ENCODE measurements at places on chromosomes 3 and 15.

DNA sequence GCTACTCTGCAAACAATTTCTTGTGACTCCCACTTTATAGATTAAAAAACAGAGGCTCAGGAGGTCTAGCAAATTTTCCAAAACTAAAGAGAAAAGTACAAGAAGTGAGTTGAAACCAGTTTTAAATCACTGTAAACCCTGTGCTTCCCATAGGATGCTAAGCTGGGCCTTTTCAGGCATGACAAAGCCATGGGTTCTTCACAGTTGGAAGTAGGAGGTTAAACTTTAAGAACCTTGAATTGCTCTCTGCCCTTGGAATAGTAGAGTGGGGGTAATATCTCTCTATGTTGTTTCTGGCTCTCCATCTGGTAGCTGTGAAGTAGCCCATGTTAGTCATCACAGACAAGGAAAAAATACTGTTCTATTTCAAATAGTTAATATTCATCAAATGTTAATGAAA, 193.6 kb upstream of the SATB1 start:
- DNase-seq = no peak

DNA sequence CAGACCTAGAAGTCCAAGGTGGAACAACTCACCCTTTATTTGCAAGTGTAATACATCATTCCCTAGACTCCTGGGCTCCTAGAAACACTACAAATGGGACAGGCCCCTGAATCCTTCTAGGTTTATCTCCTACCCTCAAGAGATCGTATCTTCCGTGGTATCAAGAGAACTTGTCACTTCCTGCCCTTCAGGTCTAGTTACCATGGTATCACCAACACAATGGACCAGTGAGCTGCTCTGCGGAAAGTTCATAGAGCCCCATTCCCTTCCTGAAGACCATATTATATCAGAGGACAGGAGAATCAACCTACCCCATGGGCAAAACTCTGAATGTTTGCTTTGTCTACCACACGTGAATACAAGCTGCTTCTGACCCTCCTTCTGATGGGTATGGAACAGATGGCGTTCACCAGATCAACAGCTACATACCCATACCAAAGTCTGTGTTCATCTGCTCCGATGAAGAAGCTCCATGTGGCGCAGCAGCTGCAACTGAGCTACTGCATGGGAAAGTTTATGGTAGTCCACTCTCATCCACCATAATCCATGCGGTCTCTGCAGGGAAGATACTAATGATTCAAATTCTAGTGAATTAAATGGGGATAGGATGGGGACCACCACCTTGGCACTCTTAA, 84.6 kb upstream of the KLF13 start:
- DNase-seq = no peak

DNA sequence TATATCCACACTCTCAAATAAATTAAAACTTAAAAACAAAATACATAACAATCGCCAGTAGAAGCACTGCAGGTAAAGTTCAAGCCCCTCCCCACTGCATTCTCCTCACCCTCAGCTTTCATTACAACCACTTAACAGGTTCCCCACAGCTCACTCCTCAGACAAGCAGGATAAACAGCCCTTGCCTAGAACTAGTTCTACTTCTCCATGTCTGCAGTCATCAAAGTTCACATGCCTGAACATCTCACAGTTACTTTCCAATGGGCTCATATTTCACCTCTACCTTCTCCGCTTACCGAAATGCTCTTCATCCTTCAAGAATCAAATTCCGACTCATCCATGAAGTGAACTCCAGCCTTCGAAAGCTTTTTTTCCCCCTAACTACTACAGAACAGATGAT, 4.1 kb downstream of the YEATS2 start:
- no peak for DNase-seq

DNA sequence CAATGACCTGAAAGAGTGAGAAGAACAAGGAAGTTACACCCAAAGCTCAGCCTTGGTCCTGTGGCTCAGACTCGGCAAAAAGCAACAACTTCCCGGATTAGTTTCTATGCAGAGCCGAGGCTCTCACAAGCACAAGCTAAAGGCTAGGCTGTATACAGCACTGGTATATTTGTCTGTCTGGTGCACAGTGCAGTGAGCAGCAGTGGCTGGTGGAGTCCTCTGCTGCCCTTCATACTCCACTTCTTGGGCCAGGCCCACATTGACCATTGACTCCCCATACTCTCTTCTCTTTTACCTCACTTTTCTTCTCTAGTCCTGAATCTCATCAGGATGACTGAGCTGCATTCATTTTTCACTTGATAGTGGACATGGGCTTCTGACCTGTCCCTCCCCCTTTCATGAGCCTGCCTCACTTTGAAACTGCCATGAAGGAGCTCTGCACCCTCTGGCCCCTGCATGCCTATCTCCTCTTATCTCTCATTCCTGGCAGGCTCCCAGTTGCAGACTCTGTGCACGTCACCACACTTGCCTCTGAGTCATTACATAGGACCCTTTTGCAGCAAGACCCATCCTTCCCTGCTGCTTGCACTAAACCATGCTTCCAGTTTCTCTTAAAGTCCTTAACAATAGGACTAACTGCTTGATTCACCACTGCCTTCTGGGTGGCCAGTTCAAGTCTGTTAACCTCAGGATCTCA, 379.3 kb downstream of the NTRK3 start:
- no peak for DNase-seq

DNA sequence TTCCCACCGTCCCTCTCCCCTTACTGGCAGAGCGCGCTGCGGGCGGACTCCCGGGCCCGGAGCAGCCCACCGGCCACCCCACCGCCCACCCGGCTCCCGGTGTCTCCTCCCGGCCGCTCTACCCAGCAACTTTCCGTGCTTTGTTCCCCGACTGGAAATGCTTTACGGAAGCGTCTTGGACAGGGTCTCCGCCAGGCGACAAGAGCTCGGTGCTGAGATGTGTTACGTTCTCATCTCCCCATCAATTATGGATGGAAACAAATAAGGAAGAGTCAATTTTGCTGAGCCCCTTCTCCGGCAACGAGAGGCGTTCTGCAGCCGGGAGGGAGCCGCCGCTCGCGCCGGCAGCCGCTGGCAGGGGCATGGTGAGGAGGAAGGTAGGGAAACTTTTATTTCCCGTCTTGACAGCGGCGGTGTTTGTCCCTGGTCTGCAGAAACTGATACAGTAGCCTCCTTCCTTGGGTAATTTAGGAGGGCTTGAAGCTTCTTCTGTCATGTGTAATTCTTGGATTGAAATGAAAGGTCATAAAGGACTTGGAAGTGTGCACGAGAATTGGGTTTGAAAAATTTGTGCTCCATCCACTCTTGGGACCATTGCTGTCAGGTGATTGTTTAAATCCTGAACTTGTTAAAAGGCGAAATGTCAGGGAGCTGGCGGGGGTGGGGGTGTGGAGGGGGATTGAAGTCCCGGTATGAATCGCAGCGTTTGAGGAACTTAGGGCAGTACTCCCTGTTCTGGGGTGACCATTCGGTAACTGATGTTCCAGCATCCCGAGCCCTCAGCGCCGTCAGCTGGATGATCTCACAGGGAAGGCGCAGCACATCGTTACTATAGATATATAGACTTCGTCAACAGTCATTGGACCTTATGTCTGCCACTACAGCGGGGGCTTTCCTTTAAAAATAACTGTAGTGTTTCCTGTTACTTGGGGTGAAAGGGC, 1.5 kb downstream of the SEMA6D start:
- DNase-seq = no peak

- DNase-seq = no peak
Observed at GRCh38 chr3:136277634-136278033, 27.5 kb downstream of the PCCB start.
